ENCODE measurements at places on chromosomes 1 and 21.
A peak's percentile ranks its signal among the peaks of the same experiment; 100 is the strongest.

- DNase-seq: no peak
Measured at GRCh38 chr1:186578325-186579016, 101.8 kb downstream of the PTGS2 start.

DNA sequence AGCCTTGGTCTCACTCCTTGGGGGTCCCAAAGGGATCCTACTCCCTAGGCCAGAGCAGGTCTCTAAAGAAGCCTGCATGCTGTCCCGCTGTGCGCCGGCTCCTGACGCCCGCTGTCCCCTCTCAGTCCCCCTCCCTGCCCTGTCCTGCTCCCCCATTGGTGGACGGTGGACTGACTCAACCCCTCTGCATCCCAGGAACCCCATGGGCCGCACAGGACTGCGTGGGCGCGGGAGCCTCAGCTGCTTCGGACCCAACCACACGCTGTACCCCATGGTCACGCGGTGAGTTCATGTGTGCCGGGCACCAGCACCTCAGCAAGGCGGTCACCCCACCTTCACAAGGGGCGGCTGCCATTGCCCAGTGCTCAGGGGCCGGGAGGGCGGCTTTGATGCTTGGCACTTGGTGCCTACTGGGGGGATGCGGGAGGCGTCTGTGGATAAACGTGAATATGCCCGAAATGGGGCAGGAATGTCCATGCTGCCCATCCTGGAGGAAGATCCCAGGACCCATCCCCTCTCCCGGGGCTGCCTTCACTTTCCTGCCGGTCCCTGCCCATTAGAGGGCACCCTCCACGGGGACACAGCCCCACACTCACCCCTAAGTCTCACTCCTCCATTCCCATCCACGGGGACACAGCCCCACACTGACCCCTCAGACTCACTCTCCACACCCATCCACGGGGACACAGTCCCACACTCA lies 20.2 kb upstream of the LRRC3 start:
- no peak for DNase-seq

DNA sequence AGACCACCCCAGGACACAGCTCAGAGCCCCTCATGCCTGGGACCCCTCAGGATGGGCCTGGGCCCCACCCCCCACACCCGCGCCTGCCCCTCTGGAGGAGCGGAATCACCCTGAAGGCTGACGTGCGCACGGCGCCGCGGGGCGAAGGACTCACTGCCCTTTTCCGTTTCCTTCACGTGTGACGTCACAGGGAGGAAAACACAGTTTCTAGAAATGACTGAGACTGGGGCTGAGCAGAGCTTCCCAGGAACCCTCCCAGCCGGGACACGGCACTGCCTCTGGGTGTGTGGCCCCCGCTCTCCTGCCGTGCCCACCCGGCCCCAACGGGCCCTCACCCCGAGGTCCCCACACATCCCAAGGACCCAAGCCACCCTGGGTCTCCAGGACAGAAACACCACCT lies 5.4 kb upstream of the TNFRSF4 start:
- DNase-seq: no peak

- DNase-seq: no peak
Measured at GRCh38 chr1:219927298-219927955, 930 bp downstream of the SLC30A10 start.

- DNase-seq: no peak
Measured at GRCh38 chr21:25636727-25637126, 2.3 kb upstream of the JAM2 start.

DNA sequence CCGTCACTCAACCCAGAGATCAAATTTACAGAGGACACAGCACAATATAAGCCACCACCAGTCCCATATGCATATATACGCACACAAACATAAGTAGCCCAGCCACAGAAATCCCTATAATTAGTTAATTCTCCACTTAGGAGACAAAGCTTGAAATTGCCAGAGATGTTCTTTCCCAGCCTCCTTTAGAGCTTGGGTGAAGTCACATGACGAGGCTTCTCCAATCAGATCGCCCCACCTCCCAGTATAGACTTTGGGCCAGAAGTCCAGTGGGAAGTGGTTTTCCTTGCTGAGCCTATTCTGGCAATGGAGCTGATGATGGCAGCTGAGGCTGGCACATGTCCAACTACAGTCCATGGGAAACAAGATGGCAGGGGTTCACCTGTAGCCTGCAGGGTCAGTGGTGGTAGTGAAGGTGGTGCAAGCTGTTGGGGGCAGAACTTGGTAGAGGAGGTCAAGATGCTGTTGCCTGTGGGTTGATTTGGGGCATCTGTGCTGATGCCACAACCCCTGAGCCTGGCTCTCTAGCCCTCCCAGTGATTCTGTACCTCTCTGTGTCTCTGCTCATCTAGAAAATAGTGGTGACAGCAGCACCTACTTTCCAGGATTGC lies 535.9 kb downstream of the MATN1 start:
- no peak for DNase-seq

GRCh38 chr1:30449003-30449402 lies 274.4 kb downstream of the MATN1 start:
- no peak for DNase-seq

- DNase-seq: no peak
Measured at GRCh38 chr1:208167261-208167869, 76.8 kb downstream of the PLXNA2 start.

- DNase-seq: no peak
Measured at GRCh38 chr21:45323487-45324311, 36.0 kb upstream of the POFUT2 start.

- DNase-seq: peak; percentile 72
Measured at GRCh38 chr1:170531758-170532657, at the start of gene GORAB. Gene GORAB, plus strand, starts transcription at chr1:170532166. Its CDS starts 58 bp downstream, at chr1:170532224.

DNA sequence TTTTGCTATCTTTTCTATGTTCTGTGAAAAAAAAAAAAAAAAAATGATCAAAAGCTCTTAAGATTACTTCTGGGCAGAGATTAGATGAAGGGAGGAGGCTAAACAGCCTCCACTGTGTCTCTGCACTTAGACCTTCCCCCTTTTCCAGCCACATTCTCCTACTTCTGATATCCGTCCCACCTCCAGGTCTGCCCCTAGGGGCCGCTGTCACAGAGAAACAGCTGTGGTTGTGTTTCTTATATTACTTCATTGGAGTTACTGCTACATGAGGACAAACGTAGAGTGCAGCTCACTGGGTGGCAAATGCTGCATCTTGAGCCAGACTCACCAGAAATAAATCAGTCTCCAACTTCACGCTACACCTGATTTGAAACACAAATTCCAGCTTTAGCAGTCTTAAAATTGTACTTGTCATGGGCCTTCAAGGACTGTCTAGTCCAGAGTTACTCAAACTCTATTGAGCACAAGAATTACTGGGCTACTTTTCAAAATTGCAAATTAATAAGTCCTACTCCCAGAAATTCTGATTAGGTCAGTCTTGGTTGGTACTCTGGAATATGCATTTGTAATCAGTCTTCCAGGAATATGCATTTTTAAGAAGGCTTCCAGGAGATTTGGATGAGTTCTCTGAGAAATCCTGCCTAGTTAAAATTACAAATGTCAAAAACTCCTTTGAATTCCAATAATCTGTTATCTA lies 125.2 kb upstream of the PTBP2 start:
- peak; percentile 77 for DNase-seq

GRCh38 chr1:1625404-1625775 lies 6.6 kb upstream of the MMP23B start:
- DNase-seq: no peak

DNA sequence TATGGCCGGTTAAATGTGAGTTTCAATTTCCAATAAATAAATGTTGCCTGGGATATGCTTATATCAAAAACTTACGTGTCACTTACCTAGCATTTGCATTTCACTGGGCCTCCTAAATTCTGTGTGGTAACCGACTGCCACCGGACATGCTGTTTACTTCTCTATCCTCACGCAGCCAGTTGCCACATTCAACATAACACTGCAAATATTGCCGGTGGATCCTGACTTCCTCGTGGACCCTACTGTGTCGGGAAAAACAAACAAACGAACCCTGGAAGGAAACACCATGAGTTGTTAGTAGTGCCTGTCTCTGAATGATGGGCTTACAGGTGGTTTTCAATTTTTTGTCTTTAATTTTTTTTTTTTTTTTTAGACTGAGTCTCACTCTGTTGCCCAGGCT lies 54.1 kb downstream of the RIPK4 start:
- no peak for DNase-seq

DNA sequence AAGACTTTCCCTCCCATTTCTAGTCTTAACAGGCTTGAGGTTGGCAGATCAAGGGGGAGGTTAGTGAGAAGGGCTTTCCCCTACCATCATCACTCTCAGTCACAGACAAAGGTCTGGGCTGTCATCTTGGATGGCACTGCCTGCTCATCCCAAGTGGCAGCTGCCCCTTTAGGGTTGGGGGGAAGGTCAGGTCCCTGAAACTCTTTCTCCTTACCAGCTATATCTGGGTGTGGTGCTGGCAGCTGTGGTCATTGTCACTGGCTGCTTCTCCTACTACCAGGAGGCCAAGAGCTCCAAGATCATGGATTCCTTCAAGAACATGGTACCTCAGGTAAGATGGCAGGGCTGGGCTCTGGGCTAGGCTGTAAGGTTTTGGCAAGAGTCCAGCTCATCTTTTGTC lies 8.2 kb downstream of the ATP1A2 start:
- DNase-seq: no peak

DNA sequence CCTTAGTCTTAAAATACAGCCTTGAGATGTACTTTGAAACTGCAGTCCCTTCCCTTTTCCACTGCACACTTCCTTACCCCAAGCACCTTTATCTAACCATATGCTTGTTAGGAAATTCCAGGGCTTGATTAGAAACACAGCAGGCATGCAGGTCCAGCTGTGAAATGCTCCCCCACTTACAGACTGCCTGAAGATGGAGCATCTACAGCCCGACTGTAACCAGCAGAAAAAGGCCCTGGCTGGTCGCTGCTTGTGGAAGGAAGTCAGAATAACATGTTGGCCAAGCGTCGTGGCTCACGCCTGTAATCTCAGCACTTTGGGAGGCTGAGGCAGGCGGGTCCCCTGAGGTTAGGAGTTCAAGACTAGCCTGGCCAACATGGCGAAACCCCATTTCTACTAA lies 37.2 kb downstream of the VN1R5 start:
- no peak for DNase-seq

- DNase-seq: no peak
Measured at GRCh38 chr1:35053433-35053832, 21.7 kb upstream of the ZMYM6 start.

DNA sequence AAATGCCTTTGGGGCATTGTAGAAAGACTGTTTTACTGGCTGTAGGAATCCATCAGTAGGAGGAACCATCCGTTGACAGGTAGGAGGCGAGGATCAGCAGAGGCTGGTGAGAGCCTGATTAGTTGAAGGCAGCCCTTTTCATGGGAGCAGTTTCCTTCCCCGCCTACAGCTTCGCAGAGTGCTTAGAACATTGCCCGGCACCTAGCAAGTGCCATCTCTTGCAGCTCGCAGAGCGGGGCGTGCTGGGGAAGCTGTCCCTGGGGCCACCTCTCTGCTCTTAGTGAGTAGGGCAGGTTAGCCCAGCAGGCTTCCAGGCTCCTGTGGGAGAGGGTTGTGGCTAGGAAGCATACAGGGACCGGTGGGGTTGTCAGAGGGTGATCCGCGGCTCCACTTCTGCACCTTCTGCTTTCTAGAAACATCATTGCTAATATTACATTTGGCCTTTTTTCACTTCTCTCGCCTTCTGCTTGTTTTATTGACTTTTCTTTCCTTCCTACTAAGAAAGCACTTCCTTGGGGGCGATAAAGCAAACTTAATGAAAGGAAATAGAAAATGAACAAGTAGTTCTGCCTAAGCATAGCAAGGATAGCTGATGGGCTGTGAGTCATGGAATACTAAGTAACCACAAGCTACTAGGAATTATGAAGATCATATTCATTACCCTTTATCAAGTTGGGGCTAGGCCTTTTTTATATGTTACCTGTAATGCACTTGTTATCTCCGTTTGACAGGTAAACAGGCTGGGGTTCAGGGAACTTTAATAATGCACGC lies 176.7 kb downstream of the GALNT2 start:
- DNase-seq: no peak

- no peak for DNase-seq
Measured at GRCh38 chr1:227795732-227796131, 19.7 kb upstream of the PRSS38 start.

- peak; percentile 94 for DNase-seq
Measured at GRCh38 chr1:16206547-16207317, 5.7 kb downstream of the ARHGEF19 start.

GRCh38 chr21:45788637-45789506 lies 145.3 kb downstream of the PCBP3 start:
- DNase-seq: no peak

DNA sequence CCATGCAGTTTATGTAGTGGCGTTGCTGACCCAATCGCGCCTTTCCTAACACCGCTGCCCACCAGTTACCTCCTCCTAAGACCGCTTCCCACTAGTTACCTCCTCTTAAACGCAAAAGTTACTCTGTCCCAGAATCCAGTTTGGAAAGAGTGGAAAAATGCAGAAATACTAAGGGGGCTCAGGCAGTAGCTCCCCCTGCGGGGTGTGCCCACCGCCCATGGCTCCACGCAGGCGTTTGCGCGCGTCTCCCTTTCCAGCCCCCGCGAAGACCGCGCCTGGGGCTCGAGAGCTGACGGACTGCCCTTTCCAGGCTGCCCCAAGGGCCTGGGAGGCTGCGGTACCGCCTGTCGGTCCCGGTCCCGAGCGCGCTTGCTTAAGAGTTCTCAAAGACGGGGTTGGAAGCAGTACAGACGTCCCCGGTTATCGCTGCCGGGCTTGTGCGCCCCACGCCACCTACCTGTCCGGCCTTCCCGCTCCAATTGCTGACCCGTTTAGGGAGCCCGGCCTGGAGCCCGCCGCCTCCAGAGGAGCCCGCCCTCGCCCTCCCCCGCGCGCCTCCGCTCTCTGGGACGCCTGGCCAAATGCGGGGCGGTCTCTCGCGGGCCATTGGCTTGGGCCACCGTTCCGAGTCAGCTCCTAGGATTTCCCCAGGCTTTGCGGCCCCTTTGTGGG lies 414.1 kb upstream of the ESRRG start:
- no peak for DNase-seq

DNA sequence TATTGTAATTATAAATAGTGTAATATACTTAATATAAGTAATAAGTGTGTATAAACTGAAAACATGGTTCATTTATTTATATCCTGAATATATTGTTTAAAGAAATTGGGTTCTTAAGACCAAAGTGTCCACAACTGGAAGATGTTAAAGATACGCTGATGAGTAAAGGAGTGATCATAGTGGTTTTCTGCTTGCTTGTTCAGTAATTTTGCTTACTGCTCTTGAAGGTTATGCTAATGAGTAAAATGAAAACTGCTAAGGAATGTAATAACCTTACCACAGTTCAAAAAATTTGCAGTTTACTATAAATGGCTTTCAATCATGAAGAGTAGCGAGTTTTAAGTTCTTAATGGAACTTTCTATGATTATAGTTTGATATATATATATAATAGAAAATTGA lies 22.0 kb downstream of the DONSON start:
- DNase-seq: no peak

GRCh38 chr21:38760762-38761155 lies 45.0 kb upstream of the ETS2 start:
- DNase-seq: no peak

All from iPS DF 19.7 (cell line).